Fibroblast of skin of scalp (primary cell): ENCODE measurements at places on chromosomes 16 and 17.

DNA sequence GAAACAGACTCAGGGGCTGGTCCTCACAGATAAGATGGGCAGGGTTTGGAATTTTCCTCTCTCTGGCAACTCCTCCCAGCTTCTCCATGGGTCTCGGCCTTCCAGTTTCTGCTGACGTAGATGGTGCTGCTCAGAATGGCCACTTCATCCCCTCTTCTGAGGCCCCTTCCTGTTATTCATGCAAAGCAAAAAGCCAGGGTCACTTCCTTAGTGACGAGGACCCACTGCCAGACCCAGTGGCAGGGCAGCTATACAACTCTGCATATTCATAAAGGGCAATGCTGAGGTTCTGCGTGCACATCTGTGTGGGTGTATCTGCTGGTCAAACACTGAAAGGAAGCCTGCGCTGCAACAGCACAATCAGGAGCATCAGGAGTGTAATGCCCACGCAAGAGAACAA lies 108.8 kb downstream of the WSCD1 start:
- no peak for DNase-seq

DNA sequence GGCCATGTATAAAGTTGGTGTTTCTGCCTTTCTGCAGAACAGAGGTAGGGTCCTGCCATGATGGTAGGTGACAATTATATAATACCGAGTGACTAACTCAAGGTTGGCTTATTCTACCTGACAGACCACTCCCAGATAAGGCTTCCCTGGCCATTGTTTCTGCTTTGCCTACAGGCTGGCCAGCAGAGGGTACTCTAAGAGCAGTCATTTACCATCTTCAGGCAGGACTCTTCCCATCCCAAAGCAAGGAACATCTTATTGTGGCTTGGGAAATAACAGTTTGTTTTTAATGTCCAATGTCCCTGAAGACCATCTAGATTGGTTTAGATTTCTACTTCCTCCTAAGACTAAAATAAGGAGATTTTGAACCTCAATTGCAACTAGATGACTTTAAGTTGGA lies 74.1 kb downstream of the SNX11 start:
- peak; percentile 20 for DNase-seq

- peak; percentile 54 for DNase-seq
These were observed 9.9 kb upstream of the KRT19 start for GRCh38 chr17:41537990-41538389.

DNA sequence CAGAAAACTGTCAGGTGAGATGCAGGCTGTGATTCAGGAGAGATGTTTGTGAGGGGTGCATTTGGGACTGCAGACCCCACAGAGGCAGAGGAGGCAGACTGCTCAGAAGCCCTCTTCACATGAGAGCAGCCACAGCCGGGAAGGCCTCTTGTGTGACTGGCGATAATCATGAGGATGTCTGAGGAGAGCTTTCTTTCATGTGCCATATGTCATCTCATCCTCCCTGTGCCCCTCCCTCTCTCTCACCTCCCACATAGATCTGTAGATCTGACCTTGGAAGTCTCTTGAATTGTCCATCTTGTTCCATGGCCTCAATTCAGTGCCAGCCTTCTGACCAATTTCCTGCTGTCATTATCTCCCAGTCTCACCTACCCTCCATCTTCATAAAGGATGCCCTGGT lies 50.5 kb downstream of the EPN2 start:
- DNase-seq = no peak

DNA sequence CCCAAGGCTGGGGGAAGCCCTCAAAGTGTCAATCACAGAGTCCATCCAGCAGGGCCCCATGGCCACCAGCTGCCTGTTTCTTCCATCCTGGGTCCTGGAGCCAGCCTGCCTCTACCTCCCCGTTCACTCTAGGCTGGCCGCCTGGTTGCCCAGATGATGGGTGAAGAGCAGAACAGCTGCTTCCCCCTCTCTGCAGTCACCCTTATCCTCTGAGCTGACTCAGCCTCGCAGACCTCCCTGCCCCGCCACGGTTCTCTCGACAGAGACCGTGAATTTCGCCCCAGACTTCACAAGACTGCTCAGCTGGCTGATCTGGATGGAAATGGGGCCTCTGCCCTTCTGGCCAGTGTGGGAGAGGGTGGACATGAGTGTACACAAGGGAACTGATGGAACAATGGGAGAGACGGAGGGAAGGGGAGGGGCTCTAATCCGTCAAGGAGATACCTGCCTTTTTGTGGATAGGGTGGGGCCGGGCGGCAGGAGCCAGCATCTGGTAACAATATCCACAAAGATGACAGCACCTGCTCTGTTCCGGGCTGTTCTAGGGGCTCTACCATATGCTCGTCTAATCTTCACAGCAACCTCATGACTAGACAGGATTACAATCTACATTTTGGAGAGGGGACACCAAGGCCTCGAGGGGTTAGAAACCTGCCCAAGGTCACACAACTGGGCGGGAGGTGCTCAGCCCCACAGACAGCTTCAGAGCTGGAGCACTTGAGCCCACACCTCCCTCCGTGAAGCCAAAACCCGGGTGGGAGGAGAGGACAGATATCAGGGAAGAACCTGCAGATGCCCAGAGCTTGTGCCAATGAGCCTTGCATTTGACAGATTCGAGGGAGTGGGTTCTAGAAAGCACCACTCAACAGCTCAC lies 136.0 kb downstream of the SDK2 start:
- DNase-seq = no peak

DNA sequence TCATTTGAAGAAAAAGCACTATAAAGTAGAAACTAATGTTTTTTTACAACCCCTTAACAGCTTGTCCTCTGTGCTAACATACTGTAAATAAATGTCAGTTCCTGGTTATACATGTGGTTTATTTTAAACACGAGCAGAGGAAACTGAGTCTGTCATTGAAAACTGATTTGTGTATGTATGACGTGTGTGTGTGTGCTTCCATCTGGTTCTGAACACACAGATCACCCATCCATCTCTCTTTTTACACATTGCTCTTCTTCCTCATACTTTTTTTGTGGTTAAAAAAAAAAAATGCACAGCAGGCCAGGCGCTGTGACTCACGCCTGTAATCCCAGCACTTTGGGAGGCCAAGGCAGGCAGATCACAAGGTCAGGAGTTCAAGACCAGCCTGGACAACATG lies 49.5 kb downstream of the ZNF423 start:
- DNase-seq = peak; percentile 77

DNA sequence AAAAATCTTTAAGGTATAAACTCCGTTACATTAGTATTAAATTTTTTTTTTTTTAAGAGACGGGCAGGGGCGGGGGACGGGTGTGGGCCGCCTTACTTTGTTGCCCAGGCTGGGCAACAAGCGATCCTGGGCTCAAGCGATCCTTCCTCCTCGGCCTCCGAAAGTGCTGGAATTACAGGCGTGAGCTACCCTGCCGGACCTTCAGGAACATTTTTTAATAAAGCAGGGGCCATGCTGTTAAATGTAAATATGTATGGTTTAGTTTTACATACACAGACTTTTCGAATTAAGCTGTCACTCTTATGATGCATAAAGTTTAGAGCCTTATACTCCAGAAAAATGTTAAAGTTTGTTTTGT lies 2.4 kb downstream of the PPM1D start:
- no peak for DNase-seq

- DNase-seq = peak; percentile 25
These were observed at the start of gene SRCIN1 for GRCh38 chr17:38605841-38606645. TSS of gene SRCIN1 (minus strand) at chr17:38605952. CDS start at chr17:38605705, 247 bp downstream.

DNA sequence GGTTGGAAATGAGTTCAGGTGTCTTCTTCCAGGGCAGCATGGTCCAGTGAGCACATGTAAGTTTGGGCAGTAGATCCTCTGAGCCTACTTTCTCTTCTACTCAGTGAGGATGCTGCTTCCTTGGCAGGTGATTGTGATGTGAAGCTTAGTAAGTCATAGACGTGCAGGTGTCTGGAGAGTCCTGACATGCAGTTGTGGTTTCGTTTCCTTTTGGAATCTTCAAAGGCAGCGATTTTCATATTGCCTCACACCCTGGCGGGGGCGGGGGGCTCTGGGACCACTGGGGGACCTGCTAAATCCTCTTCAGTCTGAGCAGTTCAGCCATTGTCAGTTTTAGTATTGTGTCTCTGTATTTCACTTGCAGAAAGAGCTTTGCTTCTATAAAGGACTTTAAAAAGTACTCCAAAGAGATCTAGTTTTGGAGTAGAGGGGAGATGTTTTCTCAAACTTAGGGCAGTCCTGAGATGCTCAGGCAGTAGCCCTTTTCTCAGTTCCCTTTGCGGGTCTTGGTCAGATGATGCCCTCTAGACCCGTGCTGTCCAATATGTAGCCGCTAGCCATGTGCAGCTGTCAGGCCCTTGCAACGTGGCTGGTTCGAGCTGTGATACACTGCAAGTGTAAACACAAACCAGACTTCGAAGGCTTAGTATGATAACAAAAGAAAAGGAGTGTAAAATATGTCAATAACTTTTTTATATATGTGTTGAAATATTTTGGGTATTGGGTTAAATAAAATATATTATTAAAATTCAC lies 4.0 kb upstream of the CDK5R1 start:
- DNase-seq = no peak
